ENCODE measurements at places on chromosomes 1 and 21.

DNA sequence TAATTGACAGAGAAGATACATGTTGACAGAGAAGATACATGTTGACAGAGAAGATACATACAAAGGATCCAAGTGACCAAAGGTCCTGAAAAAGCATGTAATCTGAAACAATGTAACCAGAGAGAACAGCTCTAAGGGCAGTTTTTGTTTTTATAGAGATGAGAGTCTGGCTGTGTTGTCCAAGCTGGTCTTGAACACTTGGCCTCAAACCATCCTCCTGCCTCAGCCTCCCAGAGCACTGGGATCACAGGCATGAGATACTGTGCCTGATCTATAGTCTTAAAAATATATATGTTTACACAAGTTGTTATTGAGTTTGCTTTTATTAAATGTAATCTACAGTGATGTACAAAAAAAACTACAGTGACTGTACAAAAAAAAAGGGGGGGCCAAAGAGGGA, 12.5 kb downstream of the MEAF6 start:
- DNase-seq, result no peak

- no peak for DNase-seq
These were observed 6.7 kb upstream of the SAMD11 start for GRCh38 chr1:917076-917459.

DNA sequence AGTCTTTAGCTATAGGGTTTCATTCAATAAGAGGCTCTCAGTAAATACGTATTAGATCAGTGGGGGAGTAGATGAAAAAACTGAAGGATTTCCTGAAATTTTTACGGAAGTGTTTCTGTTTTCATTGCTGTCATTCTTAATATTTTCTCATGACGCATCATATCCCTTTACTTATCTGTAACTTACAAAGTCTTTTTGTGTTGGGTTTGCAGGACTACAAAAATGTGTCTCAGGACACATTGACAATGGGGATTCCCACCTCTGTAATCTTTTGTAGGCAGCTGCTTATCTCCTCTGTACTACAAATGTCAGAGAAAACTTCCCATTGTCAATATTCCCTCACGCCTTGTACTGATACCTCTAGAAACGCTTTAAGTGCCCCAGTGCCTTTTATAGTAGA, 35.5 kb downstream of the CRP start:
- DNase-seq, result no peak

DNA sequence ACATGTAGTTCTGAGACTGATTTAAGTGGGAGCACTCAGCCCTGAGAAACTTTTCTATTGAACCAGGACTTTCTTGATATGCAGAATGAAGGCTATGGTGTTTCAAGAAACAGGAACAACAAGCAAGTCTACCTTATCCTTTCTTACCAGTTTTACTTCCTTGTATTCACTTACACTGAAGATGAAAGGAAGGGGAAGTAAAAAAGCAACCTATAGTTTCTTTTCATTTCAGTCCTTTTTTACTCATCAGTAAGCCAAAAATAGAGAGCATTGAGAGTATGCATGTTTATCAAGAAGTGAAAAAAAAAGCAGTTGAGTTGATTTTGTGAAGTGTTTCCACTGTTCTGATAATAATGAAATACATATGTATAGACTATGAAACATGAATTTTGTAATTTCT, 1010.3 kb downstream of the AMY1C start:
- peak; percentile 35 for DNase-seq

GRCh38 chr1:87122243-87122642, 206.4 kb upstream of the LMO4 start:
- no peak for DNase-seq

GRCh38 chr1:198778049-198778448, 139.2 kb downstream of the PTPRC start:
- no peak for DNase-seq

DNA sequence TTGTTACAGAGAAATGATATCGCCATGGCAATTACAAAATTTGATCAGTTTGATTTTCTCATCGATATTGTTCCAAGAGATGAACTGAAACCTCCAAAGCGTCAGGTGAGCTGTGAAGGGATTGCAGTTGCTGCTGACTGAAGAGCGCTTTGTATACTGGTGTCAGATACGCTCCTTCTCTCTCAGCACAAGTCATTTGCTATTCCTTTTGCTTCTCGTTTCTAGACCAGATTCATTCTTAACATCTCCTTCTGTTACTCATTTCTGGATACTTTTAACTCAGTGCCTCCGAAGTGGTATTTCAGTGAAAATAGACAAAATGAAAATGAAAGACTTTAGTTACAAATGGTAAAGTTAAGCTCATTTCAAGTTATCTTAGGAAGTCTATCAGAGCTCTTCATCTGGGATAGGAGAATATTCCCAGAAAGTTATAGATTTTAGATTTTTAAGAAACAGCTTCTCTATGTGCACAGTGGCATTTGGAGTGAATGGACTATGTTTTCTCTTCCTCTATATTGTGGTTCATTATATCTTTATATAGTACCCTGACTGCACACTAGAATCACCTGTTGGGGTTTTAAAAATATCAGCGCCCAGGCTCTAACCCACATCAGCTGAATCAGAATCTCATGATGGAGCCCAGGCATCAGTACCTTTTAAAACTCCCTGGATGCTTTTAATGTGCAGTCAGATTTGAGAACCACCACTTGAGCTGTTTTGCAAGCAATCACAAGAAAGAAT, 30.3 kb upstream of the KCNQ4 start:
- DNase-seq, result peak; percentile 65

- peak; percentile 45 for DNase-seq
These were observed 26.9 kb upstream of the LBR start for GRCh38 chr1:225454733-225455132.
